ENCODE measurements at places on chromosomes 11 and 22.

DNA sequence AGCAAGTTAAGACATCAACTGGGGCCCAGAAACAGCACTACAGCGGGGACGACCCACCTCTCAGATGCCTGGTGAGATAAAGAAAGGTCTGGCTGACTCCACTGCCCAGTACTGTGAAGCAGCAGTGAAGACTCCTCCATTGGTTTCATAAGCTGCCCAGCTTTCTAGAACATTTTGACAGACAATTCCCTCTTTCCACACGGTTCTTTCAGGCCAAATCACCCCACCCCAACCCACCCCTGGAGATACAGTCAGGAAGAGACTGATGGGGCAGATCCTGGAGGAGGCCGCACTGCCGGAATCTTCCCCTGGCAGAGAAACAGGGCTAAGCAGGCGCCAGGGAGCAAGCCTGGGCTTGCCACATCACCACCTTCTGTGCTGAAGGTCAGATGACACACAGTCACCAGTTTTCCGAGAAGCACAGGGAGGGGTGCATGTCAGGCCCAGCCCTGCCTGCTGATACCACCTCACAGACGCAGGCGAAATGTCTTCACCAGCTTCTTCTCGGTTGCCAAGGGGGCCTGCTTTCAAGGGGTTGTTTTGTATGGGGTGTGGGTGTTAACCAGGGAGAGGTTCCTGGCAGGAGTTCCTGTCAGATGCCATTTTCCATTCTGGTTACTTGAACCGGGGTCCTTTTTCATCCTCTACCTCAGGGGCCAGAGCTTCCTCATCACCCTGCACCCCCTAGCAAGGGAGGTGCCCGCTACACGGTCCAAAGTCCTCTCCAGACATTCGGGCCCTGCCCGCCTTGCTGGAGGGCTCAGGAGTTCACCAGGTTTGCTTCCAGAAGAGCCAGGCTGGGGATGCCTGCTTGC, 1.4 kb upstream of the NEAT1 start:
- peak; percentile 97 for DNase-seq

GRCh38 chr11:63558459-63559157, 4.6 kb downstream of the PLAAT2 start:
- DNase-seq = no peak

GRCh38 chr22:46893281-46894020, 131.0 kb downstream of the TBC1D22A start:
- no peak for DNase-seq

- no peak for DNase-seq
Measured at GRCh38 chr11:17150521-17150920, 57.3 kb downstream of the PIK3C2A start.

GRCh38 chr11:35089666-35090065, 49.3 kb upstream of the CD44 start:
- DNase-seq = no peak

- no peak for DNase-seq
Measured at GRCh38 chr11:120646206-120646605, 134.7 kb downstream of the GRIK4 start.

DNA sequence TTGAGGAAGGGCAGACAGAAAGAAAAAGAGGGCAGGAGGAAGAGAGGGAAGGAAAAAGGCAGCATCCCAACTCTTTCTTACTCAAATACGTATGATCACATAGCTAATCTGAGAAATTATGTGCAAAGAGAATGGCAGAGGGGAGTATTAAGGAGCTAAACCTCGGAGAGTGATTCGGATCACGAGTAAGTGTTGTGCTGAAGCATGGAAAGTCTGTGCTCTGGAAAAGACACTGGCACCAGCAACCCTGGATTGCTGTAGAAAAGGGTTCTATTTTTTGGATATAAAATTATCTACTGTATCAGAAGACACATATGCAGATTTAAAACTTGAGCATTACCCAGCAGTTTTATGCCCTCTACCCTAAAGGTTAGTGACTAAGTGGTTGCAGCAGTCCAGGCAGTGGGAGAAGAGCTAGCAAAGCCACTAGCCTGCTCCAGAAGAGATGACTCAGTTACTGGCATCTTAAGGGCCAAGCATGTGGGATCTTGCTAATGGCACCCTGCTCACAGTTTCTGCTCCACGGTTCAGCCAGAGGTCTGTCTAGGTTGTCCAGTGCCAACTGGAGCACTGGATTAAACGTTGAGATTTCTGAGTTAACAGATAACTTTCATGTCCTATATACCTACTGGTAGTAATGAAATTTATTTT, 151.7 kb downstream of the SWAP70 start:
- no peak for DNase-seq

GRCh38 chr11:104319396-104319795, 155.4 kb upstream of the PDGFD start:
- no peak for DNase-seq

DNA sequence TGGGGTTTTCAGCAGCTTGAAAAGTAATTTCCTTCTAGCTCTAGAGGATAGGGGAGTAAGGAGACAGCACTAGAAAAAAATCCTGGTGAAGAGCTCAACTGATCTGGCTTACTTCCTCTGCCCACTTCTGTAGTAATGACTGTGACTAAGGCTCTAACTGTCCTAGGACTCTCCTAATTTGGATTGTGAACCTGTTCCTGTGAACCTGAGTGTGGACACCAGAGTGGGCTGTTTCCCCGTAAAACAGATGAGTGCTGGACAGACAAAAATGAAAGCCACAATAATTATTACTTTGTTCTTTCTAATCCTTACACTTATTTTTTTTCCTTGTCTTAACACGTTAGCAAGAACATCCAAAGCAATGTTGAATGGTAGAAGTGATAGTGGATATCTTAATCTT, 154.1 kb downstream of the AASDHPPT start:
- no peak for DNase-seq

DNA sequence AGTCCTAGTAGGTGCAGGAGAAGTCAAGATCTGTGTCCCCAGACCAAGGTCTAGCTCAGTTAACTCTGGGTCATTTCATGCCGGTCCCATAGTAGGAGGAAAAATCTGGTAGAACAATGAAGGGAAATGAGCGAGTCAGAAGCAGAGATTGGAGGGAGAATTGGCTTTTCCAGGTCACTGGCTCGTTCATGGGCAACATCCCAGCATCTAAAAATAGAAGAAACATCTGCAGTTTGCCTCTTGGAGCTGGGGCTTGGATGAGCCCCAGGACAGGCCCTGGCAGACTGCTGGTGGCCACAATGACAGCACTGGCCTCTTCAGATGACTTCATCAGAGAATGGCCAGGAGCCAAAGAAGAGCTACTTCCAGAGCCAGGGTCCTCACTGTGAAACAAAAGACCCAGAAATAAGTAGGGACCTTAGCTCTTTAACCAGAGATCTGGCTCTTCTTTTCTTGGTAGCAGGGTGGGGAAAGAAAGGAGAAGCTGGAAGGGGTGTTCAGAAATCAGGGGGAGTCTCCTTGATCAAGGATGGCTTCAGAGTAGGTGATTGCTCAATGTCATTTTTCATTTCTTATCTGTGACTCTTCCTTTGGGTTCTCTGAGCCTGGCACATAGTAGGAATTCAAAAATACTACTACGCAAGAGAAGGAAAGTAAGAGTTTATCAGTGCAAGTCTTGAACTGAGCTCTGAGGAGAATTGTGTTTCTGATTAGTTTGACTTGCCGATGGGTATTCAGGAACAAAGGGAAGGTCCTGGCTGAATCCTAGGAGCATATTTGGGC, 102.6 kb downstream of the TMPRSS5 start:
- no peak for DNase-seq

DNA sequence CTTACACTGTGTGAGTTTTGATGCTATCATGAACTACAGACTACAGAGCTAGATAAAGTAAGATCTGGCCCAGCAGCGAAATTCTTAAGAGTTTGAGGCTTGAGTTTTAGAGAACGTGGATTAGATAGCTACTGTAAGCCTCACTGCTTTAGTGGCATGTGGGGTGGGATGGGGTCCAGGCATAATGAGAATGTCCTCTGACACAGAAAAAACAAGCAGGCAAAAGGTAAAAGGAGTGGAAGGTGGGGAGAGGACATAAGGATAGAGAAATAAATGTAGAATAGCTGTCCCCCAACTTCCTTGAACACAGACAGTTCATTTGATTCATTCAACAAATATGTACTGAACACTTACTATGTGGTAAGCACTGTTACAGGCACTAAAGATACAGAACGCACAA, 324.5 kb upstream of the PITPNB start:
- no peak for DNase-seq

GRCh38 chr22:47381240-47381639, 618.8 kb downstream of the TBC1D22A start:
- no peak for DNase-seq

DNA sequence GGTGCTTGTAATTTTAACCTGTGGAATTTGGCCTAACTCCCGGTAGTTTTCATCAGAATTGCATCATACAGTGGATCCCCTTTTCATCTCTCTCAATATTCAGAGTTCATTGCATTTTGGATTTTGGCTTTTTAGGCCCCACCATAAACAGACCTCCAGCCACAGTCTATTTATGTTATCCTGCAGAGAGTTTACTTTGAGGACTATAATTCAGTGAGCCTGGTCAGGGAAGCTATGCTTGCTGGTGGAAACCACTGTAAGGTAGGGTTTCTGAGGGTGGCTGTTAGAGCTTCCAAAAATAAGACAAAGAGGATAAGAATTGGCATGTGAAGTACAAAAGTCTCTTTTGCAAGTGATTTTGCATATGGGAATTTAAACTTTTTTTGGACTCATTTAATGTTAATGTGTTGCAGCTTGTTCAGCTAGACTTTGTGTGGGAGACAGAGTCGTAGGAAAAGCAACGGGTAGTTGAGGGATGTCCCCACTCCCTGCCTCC, 34.8 kb upstream of the DDI1 start:
- DNase-seq = no peak

DNA sequence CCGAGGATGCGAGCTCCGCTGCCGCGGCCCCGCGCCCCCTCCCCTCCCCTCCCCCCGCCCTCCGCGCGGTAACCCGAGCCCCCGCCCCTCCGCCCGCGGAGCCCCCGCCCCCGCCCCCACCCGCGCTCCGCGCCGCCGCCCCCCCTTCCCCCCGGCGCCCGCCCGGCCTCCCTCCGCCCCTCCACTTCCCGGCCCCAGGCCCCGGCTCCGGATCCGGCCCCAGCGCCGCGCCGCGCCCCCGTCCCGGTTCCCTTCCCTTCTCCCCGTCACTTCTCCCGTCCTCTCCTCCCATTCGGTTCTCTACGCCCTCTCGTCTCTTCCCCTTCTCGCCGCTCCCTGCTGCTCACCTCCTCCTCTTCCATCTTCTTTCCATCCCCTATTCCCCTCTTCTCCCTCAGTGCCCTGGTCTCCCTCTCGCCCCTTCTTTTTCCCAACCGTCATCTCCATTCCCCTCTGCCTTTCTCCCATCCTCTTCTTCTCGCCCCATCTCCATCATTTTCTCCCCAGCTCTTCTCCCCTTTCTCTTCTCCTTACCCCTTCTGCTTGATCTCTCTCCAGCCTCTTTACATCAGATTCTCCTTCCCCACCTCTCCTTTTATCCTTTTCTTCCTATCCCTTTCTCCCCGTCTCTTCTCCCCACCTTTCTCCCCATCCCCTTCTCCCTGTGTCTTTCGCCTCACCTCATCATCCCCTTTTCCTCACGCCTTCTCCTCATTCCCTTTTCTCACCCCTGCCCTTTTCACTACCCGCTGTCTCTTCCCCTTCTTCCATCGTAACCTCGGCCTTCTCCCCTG, at the start of gene DCHS1:
DCHS1 (minus strand) TSS at position 20 of the 794 bp plus-strand sequence. CDS start 14,196 bp downstream, outside the sequence.
- peak; percentile 17 for DNase-seq

DNA sequence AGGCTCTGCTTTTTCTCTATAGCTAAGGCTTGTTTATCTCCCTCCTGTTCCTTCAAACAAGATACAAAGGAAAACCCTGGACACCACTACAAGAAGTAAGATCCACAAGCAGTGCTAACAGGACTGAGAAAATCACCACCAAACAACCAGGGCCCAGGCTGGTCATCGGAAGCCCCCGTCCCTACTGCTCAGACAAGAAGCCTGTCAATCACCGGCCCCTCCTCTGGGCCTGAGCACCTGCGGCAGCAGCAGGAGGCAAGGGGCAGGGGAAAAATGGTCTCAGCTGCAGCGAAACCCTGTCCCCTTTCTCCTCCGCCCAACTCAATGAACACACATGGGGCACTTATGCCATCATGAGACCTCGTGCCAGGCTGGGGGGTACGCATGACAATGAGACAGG, 155.2 kb downstream of the CEP164 start:
- DNase-seq = no peak

- no peak for DNase-seq
Measured at GRCh38 chr11:16942342-16942741, 71.9 kb downstream of the PLEKHA7 start.

GRCh38 chr11:9821008-9821752, 157.3 kb downstream of the SWAP70 start:
- no peak for DNase-seq

GRCh38 chr22:44884968-44885805, 124.6 kb downstream of the PHF21B start:
- no peak for DNase-seq

DNA sequence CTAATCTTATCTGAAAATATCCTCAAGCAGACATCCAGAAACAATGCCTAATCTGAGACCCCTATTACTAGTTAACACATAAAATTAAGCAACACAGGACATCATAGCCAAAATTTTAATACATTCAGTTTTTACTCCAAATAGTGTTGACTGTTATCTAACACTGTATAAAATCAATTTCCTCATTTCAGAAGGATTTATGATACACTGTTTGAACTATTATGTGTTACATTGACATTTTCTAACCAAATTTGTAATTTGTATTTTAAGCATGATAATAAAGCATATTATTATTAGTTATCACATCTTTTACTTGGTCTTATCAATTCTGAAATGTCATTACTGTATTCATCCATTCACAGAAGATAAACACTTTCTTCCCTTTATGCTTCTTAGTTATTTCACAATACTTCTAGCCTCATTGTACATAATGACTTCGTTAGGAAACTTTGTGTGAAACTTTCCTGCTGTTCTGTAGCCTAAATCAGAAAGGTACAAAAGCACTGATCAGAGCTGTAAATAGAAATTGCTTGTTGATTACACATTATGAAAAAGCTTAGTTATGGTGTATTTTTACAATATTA, 1248.9 kb downstream of the JRKL start:
- no peak for DNase-seq

DNA sequence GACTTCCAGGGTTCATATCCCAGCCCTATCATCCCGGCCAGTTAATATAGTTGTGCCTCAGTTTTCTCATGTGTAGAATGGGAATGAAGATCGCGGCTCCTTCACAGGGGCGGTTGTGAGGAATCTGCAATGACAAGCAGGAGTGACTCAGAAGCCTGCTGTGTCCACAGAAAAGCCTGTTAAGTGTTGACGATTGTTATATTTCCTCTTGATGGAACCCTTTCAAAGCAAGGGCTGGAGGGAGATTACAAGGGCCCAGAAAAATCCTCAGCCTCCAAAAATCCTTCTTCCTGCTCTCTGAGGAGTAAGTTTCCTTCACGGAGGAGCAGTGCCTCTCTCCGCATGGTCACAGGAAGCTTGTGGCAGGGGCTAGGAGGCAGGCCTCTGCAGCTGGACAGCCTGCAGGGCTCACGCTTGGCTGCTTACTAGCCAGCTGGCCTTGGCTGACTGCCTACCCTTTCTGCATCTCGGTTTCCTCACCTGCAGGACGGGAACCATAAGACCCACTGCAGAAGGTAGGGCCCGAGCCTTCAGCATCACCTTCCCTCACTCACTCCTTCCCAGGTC, 63.4 kb downstream of the CACNG2 start:
- no peak for DNase-seq
